ENCODE measurements at places on chromosomes 7 and 10.

DNA sequence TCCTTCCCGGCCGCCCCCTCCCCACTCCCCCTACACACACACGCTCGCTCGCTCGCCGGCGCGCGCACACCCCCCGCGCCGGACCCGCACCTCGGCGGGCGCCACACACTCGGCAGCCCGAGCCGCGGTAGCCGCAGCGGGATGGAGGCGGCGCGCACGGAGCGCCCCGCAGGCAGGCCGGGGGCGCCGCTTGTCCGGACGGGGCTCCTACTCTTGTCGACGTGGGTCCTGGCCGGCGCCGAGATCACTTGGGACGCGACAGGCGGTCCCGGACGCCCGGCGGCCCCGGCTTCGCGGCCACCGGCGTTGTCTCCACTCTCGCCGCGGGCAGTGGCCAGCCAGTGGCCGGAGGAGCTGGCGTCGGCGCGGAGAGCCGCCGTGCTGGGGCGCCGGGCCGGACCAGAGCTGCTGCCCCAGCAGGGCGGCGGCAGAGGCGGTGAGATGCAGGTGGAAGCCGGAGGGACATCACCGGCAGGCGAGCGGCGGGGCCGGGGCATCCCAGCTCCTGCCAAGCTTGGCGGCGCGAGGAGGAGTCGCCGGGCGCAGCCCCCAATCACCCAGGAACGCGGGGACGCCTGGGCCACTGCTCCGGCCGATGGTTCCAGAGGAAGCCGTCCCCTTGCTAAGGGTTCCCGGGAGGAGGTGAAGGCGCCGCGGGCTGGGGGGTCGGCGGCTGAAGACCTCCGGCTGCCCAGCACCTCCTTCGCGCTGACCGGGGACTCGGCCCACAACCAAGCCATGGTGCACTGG is at the start of gene SORCS3:
SORCS3 (plus strand) TSS at position 104 of the 750 bp plus-strand sequence.
- DNase-seq, result no peak

- DNase-seq, result no peak
Measured at GRCh38 chr10:88082391-88082790, 219.0 kb downstream of the PTEN start.

- no peak for DNase-seq
Measured at GRCh38 chr7:18053177-18053928, 25.7 kb upstream of the PRPS1L1 start.

- DNase-seq, result no peak
Measured at GRCh38 chr10:23151071-23151470, 41.0 kb upstream of the PTF1A start.

- DNase-seq, result no peak
Measured at GRCh38 chr10:124482236-124482800, 20.7 kb downstream of the LHPP start.

GRCh38 chr10:74194999-74195398 is 44.0 kb downstream of the ADK start:
- no peak for DNase-seq

DNA sequence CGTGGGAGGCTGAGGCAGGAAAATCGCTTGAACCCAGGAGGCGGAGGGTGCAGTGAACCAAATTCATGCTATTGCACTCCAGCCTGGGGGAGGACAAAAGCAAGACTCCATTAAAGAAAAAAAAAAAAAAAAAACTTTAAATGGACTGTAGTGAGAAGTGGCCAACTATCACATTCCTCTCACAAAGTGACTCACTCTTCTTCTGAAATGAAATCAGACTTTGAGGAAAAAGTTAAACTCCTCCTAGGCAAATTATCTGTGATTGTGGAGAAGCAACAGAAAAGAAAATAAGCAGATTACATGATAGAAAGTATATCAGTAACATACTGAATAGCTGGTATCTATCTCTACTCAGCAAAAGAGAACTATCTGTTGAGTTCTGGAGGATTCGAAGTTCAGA is 234.3 kb upstream of the PHF14 start:
- DNase-seq, result no peak

GRCh38 chr10:91596825-91597196 is 36.1 kb downstream of the PPP1R3C start:
- no peak for DNase-seq

GRCh38 chr10:118458957-118459641 is 117.0 kb upstream of the FAM204A start:
- DNase-seq, result no peak

DNA sequence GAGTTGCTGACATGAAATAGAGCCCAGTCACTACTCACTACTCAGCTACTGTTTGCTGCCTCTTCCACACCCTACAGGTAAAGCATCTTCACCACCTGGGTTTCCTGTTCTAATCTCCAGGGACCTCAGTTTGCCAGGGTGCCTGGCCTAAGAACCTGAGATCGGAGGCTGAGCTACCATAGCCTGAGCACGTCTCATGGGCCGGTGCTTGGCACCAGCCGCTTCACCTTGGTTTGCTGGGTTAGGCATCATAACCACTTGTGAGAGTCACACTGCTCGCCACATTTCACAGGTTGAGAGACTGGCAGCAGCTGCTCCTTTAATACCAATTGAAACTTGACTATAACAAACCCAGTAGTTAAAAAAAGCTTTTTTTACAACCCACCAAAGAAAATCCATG is 75.1 kb downstream of the EMX2 start:
- DNase-seq, result no peak

GRCh38 chr7:117146059-117146458 is 176.8 kb downstream of the WNT2 start:
- DNase-seq, result peak; percentile 73

DNA sequence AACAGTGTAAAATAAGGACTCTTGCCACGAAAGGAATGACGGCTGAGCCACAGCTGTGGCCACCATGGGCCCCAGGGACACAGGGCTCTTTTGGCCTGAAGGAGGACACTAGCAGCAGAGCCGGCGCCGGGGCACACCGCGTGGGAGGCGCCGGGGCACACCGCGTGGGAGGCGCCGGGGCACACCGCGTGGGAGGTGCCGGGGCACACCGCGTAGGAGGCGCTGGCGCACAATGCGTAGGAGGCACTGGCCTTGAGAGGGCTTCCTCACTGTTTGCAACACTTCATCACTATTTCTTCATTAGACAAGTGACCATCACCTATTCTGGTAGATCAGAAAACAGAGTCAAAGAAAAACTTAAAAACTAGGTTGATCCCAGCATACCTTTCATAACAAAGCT is 23.4 kb downstream of the ESYT2 start:
- DNase-seq, result no peak
